ENCODE measurements at places on chromosomes 6 and 20.

- DNase-seq = no peak
- H3K4me1 ChIP-seq = no peaks in the 10 kb centered on the region
- H3K36me3 ChIP-seq = no peaks in the 10 kb centered on the region
- H3K27ac ChIP-seq = no peak overlapping the region
- H3K4me3 ChIP-seq = no peak overlapping the region
- H3K27me3 ChIP-seq = peaks cover 28% of the 10 kb centered on the region
Measured at GRCh38 chr6:50198245-50198644, 148.5 kb upstream of the DEFB112 start.

DNA sequence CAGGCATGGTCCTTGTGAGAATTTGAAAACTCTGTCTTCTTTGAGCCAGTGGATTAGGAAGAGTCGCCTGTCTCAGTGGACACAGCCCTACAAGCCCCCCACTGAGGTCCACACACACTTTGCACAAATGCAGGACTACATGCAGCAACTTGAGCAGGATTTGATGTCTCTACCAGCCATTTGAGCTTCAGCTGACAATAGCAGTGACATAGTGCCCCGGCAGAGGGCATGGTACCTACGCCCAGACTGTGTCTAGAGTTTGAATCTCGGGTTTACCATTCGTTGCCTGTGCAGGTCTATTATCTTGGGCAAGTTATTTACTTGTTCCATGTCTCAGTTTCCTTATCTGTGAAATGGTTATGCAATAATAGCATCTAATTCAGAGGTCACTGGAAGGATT is 580.1 kb downstream of the TFAP2B start:
- no peaks in the 10 kb centered on the region for H3K36me3 ChIP-seq
- no peak overlapping the region for H3K27ac ChIP-seq
- no peak overlapping the region for H3K4me3 ChIP-seq
- 0 out of 2 replicates have a peak, but pooled peaks cover 10% of the 10 kb centered on the region for H3K4me1 ChIP-seq

- H3K4me1 ChIP-seq = peaks cover 10% of the 10 kb centered on the region
- H3K4me3 ChIP-seq = no peak overlapping the region
- H3K27me3 ChIP-seq = no peaks in the 10 kb centered on the region
Measured at GRCh38 chr6:152124429-152125074, 317.1 kb downstream of the ESR1 start.

DNA sequence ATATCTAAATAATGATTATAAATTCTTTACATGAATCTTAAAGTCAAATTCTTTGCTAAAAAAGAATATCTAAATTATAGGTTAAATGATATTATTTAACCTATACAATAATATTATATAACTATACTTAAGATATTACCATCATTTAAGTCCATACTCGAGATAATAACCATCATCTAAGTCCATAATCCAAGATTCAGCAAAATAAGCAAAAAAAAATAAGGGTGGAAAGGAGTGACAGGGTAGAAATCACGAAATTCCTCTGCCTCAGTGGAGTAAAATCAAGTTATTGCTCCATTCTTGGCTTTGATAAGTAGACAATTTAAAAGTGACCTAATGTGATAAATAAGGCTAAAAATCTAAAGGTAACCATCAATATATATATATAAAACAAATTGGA is 9.7 kb downstream of the IL17A start:
- H3K4me1 ChIP-seq = no peaks in the 10 kb centered on the region
- H3K27me3 ChIP-seq = peaks cover 10% of the 10 kb centered on the region
- H3K4me3 ChIP-seq = no peak overlapping the region
- H3K27ac ChIP-seq = no peak overlapping the region
- no peak for DNase-seq

DNA sequence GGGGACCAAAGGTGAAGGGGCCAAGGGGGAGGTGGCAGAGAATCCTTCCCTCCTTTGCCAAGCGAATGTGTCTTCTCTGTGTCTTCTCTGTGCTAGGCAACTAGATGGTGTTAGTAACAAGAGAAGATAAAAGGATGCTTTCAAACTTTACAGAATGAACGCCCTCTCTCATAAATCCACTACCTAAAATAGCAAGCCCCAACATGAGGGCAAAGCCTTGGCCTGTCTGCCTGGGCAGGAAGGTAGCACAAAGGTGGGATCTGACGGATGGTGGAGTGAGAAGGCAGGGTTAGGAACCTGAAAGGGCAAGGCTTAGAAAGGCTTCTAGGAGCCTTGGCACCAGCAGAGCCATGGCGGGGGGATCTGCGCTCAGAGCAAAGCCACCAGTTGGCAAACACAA is 13.6 kb upstream of the TGM3 start:
- DNase-seq = no peak
- no peaks in the 10 kb centered on the region for H3K36me3 ChIP-seq
- H3K27me3 ChIP-seq = peaks cover 23% of the 10 kb centered on the region
- H3K4me3 ChIP-seq = no peak overlapping the region
- H3K4me1 ChIP-seq = peaks cover 22% of the 10 kb centered on the region
- H3K27ac ChIP-seq = no peak overlapping the region

DNA sequence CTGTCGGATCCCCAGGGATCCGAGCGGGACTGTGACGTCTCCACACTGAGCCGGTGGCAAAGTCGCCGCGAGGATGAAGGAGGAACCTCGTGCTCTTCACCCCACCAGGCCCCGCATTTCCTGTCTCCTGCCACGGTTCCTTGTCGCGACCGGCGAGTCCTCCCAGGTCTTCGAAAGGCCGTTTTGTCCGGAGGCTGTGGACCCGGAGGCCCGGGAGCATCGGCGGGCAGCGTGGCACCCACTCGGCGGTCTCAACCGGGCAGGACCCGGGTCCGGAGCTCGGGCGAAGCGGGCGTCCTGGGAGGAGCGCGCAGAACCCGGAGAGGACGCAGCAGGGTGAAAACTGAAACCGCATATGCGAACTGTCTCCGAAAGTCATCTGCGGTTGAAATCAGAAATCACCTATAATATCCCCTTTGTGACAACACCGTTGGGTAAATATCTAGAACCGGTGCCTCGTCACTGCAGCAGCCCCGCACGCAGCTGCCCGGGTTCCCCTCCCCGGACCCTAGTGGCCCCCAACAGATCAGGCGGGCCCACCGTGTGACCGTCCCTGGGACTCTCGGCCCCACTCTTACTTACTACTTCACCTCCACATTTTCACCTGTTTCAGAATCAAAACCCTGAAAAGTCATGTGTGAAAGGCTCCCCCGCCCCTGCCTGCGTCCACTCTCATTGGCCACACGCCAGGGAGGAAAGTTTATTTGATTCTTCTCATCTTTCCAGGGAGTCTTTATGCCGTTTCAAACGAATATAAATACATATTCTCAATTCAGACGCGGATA is 3.1 kb upstream of the ULBP2 start:
- peaks cover 18% of the 10 kb centered on the region for H3K4me1 ChIP-seq
- peak overlapping the region; percentile 80 for H3K4me3 ChIP-seq
- no peak overlapping the region for H3K27ac ChIP-seq
- peak; percentile 27 for DNase-seq

- H3K27ac ChIP-seq = no peak overlapping the region
- no peak for DNase-seq
- H3K36me3 ChIP-seq = no peaks in the 10 kb centered on the region
- H3K4me1 ChIP-seq = no peaks in the 10 kb centered on the region
- H3K27me3 ChIP-seq = no peaks in the 10 kb centered on the region
Measured at GRCh38 chr6:26372308-26373144, 7.5 kb downstream of the BTN3A2 start.

DNA sequence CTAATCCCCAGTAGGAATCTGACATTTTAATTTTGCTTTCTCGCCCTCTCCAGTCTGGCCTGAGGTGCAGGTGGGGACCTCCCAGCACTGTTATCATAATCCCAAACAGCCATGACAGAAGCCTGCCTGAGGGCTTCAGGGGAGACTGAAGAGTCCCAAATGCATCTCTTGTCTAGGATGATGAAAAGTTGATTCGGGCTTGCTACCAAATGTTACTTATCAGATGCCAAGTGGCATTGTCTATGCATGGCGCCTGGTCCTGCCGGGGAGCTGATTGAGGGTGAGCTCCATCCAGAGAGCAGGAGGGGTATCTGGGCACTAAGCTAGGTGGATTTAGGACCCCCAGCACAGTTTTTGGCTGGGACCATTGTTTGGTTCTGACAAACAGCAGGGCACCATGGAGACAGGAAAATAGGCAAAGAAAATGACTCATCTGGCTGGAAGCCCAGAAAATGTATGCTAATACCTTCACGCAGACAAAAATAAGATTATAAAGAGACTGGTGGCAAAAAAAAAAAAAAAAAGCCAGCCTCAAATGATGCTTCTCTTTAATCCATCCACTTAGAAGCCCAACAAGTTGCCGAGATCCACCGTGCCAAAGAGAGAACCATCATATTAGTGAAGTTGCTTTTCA is 513.7 kb upstream of the SULF2 start:
- no peaks in the 10 kb centered on the region for H3K36me3 ChIP-seq
- DNase-seq = peak; percentile 97
- no peak overlapping the region for H3K4me3 ChIP-seq
- peaks cover 37% of the 10 kb centered on the region for H3K4me1 ChIP-seq
- peak overlapping the region; percentile 25 for H3K27ac ChIP-seq

DNA sequence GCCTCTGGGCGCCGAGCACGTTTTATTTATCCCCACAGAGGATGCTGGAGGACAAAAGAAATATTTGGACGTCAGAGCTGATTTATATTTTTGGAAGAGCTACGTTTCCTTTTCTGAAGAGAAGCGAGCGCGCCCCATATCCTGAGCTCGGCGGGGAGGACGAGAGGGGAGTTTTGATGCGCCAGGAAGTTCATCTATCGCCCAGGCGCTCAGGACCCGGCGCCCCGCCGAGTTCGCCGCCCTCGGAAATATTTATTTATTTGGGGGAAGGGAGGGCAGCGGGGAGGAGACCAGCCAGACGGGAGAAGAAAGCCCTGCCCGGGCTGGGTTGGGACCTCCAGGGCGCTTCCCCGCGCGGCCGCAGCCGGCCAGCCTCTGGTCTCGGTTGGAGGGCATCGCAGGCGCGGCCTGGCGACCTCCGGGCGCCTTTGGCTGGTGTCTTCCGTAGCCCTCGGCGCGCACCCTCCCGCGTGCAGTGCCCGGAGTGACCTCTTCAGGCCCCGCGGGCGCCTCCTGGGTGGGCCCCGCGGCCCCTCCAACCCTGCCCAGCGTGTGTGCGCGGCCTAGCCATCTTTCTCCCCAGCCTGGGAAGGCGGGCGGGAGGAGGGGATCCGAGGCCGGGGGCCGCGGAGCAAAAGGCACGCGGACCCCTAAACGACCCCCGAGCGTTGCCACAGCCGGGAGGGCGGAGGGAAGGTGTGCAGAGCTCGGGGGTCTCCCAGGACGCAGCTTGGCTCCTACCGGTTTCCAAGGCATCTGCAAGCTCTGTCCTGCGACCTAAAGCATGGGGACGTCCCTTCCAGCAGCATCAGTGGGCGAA is 5.4 kb upstream of the FOXF2 start:
- peaks cover 87% of the 10 kb centered on the region for H3K27me3 ChIP-seq
- no peaks in the 10 kb centered on the region for H3K36me3 ChIP-seq
- DNase-seq = no peak
- no peaks in the 10 kb centered on the region for H3K4me1 ChIP-seq

DNA sequence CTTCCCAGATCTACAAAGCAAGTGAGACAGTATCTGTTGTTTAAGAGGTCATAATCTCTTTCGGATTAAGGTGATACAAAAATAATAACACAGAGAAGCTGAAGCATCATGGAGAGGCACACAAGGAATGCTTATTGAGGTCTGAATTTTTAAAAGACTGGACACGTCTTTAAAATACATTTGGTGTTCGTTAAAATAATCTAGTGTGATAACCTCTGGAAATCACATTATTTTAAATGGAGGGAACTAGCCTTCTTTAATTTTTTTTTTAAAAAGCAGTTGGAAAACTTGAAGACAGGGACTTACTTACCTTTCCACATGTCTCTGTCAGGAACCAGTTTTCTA is 1.9 kb upstream of the LRRC1 start:
- peaks cover 27% of the 10 kb centered on the region for H3K4me1 ChIP-seq
- no peaks in the 10 kb centered on the region for H3K27me3 ChIP-seq
- H3K27ac ChIP-seq = peak overlapping the region; percentile 66
- H3K4me3 ChIP-seq = peak overlapping the region; percentile 86
- no peak for DNase-seq

GRCh38 chr20:45933266-45934045 is 1.0 kb upstream of the PCIF1 start:
- peak overlapping the region; percentile 91 for H3K27ac ChIP-seq
- H3K4me3 ChIP-seq = peak overlapping the region; percentile 91
- peak; percentile 91 for DNase-seq
- no peaks in the 10 kb centered on the region for H3K27me3 ChIP-seq
- H3K4me1 ChIP-seq = peaks cover 12% of the 10 kb centered on the region

DNA sequence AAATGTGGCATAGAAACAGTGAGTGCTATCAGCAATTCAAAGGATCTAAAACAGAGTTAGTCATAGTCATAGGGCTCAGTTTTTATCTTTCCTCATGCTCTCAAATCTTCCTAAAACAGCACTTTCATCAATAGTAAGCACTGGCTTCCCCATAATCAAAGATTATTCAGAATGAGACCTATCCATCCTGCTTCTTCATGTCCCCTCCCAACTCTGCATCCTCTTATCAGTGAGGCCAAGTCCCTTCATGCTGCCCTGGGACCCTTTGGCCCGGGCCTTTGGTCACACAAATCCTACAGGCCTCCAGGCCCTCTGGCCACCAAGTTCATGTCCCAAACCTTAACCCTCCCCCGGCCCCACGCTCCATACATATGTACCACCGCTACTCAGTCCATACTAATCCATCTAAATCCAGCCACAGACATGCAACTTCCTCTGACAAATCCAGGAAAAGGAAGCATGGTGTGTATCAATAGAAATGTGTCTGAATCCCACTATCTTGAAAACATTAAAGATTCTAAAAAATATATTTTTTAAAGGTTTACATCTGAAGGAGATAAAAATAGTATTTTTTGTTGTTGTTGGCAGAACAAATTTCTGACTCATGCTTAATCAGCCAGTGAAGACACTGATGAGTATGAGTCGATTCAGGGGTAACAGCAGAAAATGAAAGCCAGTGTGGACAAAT is 143.5 kb downstream of the PDE7B start:
- H3K4me1 ChIP-seq = peaks cover 25% of the 10 kb centered on the region
- no peaks in the 10 kb centered on the region for H3K27me3 ChIP-seq
- H3K4me3 ChIP-seq = no peak overlapping the region
- H3K27ac ChIP-seq = peak overlapping the region; percentile 67

GRCh38 chr6:36769183-36769675 is 70.0 kb downstream of the CPNE5 start:
- peak overlapping the region; percentile 75 for H3K27ac ChIP-seq
- peaks cover 25% of the 10 kb centered on the region for H3K4me1 ChIP-seq
- H3K36me3 ChIP-seq = no peaks in the 10 kb centered on the region
- no peaks in the 10 kb centered on the region for H3K27me3 ChIP-seq

DNA sequence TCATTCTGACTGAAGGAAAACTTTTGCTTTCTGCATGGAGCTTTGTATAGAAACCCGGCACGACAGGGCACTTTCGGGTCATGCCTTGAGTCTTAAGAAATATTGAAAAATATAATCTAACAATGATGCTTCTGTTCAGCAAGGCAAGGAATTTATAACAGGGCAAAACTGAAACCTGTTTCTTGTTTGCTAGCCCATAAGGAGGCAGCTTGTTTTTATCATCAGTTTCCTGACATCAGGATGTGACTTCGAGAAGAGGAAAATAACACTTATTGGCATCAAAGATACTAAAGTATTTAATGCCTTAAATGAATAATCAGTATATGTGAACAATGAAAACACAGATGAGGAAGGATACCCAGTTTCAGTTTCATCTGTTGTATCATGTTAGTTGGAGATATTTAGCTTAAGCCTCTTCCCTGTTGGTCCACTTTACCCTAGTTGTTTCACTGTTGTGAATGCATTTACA is 146.5 kb downstream of the CDKAL1 start:
- no peaks in the 10 kb centered on the region for H3K4me1 ChIP-seq
- no peak overlapping the region for H3K27ac ChIP-seq
- no peaks in the 10 kb centered on the region for H3K27me3 ChIP-seq

- no peak for DNase-seq
- H3K27me3 ChIP-seq = no peaks in the 10 kb centered on the region
- H3K36me3 ChIP-seq = no peaks in the 10 kb centered on the region
- H3K4me1 ChIP-seq = no peaks in the 10 kb centered on the region
- H3K27ac ChIP-seq = no peak overlapping the region
Measured at GRCh38 chr6:107124934-107125348, 9.6 kb upstream of the BEND3 start.

Data from PC-3 (cell line).